GM19239 (cell line): ENCODE measurements at places on chromosomes 4 and X.

GRCh38 chr4:153152501-153153338 is 51.5 kb upstream of the TRIM2 start:
- DNase-seq = no peak

GRCh38 chrX:48741834-48742233 is 19.7 kb upstream of the GLOD5 start:
- DNase-seq = no peak

DNA sequence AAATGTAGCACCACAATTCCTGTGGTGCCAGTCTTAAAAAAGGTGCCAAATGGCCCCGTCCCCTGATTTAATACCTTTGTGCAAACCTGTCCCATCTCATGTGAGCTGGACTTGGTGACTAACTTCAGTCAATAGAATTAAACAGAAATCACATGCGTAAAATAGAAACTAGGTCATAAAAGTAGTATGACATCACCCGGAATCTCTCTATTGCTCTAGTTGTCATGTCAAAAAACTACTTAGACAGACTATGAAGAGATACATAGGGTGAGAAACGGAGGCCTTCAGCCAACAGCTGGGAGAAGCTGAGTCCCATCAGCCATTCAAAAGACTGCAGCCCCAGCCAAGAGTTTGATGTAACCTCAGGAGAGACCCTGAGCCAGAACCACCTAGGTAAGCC is 293.5 kb upstream of the HS3ST1 start:
- no peak for DNase-seq

DNA sequence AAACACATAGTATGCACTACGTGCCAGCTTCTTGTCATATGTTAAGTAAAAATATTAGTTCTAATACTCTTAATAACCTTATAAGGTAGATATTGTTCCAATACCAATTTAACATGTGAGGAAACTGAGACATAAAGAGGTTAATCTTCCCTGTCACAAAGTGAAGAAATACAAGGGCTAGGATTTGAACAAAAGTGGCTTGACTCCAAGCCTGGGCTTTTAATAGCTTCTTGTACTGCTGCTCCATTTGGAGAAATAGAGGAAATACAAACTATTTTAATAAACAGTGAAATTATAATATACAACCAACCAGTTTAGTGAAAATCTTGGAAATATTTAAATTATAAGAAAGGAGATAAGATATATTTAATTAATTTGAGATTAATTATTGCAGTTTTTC is 33.2 kb downstream of the TLL1 start:
- DNase-seq = no peak

GRCh38 chrX:20252381-20253231 is 14.1 kb downstream of the RPS6KA3 start:
- DNase-seq = no peak

DNA sequence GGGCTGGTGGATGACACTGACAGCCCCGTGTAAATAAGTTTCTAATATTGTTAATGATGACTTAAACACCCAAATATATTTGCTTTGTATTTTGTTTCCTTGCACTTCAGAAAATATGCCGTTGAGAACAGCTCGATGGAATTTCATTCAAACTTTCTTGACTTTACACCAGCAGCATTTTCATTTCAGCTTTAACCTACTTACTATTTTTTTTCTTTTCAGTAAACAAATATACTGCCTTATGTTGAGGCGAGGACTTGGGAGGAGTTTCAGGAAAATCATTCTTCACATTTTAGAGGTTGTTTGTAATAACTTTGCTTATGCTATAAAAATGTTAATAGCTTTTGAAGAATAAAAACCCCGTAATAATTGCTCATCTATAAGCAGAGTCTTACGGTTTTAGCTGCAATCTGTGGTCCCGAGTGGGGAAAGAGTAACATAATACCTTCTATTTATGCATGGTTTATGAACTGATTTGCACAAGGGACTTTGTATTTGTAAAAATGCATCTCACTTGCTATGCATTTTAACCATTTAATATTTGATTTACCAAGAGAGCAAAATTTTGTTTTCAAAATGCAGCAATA is 14.1 kb upstream of the TENM3 start:
- no peak for DNase-seq

- DNase-seq = no peak
Observed at GRCh38 chr4:118816538-118817177, 19.3 kb downstream of the SEC24D start.

DNA sequence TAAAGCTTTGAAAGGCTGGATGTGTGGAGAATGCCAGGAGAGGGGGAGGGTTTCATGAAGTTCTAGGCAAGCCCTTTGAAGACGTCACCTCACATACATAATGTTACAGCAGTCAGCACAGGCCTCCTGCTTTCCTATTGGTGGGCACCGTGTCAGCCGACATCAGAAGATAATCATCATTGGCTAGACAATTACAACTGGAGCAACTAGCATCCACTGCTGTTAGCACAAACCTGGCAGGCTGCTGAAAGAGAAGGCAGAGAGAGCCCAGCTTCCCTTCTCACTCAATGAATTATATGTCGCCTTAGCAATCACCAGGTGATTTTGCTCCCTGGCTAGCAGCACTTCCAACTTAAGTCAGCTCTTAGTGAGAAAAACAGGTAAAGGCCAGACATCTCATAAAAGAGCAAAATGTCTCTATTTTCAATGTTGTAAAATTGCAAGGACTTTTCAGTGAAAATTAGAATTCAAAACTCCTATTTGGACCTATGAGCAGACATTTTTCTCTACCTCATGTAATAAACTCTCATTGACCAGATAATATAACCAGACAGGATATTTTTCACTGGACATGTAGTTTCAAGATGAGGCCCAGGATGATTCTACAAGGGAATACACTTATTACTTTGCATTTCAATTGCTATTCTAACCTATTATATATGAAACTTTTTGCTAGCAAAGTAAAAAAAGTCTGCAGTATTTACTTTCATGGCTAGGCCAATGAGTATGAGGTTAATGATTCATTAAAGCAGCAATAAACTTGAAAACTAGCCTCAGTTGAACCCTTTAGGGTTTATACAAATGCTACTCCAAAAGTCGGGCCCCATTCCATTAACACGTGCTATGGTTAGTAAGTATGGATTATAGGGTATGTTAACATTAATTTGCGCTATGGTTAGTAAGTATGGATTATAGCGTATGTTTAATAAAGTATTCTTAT is 4.3 kb downstream of the ELOVL6 start:
- peak; percentile 57 for DNase-seq

GRCh38 chr4:7021355-7021754 is 21.8 kb upstream of the TADA2B start:
- no peak for DNase-seq

- no peak for DNase-seq
Observed at GRCh38 chr4:17427991-17428390, 83.9 kb downstream of the QDPR start.

DNA sequence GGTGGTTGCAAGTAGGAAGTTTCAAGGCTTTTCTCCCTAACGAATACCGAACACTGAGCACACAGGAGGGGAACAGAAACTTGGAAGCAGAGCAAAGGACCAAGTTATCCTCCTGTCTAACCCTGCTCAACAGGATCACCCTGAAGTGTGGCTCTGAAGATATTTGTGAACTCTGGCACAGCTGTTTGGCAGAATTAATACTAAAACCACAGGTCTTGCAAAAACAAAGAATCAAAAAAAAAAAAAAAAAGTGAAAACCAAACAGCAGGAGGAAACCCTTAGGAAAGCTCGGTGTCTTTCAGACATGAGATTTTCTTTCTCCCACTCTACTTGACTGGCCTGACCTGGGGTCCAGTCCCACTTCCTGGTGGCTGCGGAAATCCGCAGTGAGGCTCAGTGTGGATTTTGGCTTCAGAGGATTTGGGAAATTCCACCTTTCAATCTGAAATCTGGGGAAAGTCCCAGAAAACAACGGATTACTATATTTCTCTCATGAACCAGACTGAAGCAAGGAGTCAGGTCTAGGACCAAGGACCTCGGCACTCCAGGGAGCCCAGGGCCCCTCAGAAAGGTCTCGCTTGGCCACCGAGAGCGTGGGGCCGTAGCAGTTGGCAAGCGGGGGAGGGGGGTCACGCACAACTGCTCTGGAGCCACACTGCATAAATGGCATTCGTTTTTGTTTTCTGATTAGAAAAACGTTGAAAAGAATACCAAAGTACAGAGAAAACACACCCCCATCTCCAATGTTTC is 867 bp downstream of the TIFA start:
- no peak for DNase-seq

- DNase-seq = no peak
Observed at GRCh38 chrX:103215425-103215991, 600 bp downstream of the BEX4 start.

DNA sequence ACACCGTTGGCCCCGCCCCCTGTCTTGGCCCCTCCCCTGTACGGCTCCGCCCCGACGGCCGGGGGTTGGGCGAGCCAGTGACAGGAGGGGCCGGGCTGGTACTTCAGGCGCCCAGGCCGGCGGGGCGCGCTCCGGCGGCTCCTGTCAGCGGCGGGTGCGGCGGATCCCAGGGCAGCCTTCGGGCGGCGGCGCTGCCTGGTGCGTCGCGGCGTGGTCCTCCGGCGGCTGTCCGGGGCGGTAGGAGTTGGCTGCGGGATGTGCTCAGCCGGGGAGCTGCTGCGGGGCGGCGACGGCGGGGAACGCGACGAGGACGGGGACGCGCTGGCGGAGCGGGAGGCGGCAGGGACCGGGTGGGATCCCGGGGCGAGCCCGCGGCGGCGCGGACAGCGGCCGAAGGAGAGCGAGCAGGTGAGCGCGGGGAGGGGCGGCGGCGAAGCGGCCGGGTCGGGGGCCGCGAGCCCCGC is at the start of gene FAM241A:
Gene FAM241A, plus strand, starts transcription at position 129 of the 464 bp plus-strand sequence. Its CDS starts 127 bp downstream, at position 256.
- peak; percentile 89 for DNase-seq

DNA sequence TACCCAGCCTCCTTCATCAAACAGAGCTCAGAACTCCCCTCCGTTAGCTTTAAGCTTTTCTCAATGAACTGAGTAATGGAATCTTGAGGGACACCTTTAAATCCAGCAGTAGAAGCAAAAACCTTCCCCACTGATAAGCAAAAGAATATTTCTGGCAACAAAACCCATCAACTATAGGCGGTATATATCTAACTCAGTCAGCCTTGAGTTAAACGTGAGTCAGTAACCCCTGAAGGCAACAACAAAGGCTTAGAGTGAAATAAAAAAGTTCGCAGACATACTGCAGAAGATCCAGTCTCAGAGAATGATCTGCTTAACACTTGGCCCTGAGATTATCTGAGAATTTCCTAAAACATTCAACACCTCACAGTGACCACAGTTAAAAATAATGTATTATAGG is 77.2 kb downstream of the DMD start:
- DNase-seq = no peak
